ENCODE measurements at places on chromosomes 11 and 22. TPM values are rescaled to one million over a fixed set of nuclear protein-coding genes. Genes with fewer than 3 reads are reported as not detected.

DNA sequence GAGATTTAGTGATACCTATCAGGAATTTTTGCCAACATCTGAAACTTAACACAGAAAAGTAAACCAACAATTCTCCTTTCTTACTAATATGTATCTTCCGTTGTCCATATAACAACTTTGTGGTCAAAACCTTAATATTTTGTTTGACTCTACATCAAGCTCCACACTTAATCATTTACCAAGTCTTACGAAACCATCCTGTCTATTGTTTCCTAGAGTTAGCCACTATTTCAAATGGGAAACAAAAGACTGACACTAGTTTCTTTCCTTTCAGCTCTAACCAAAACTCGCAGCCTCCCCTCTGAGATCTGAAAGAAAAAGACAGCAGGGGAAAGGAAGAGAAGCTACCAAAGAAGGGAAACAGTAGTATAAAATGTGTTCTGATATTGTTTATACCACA, 26.5 kb upstream of the PRDM10 start:
- no peak for DNase-seq
- no peaks in the 10 kb centered on the region for H3K36me3 ChIP-seq
- H3K4me3 ChIP-seq = no peak overlapping the region
- H3K4me1 ChIP-seq = no peaks in the 10 kb centered on the region
- H3K27ac ChIP-seq = no peak overlapping the region

GRCh38 chr11:12235947-12236743, 125.8 kb downstream of the MICAL2 start:
- H3K27ac ChIP-seq = peak overlapping the region; percentile 21
- no peaks in the 10 kb centered on the region for H3K27me3 ChIP-seq
- peaks cover 7% of the 10 kb centered on the region for H3K4me1 ChIP-seq

DNA sequence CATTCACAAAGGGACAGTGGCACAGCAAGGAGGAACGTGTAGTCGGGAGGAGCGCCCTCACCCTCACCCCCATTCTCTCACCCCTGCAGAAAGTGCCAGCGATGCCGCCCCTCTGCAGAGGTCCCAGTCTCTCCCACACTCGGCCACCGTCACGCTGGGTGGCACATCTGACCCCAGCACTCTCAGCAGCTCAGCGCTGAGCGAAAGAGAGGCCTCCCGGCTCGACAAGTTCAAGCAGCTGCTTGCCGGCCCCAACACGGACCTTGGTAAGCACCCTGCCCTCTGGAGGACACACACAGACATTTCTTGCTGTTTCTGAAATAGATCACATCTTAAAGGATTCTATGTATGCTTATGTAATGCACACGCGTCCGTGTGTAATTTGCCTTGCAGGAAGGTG, 34.9 kb downstream of the TBC1D22A start:
- H3K4me1 ChIP-seq = peaks cover 19% of the 10 kb centered on the region
- H3K4me3 ChIP-seq = no peak overlapping the region
- no peak overlapping the region for H3K27ac ChIP-seq

GRCh38 chr11:57353852-57354251, 15.7 kb downstream of the P2RX3 start:
- no peaks in the 10 kb centered on the region for H3K27me3 ChIP-seq
- no peak overlapping the region for H3K4me3 ChIP-seq
- H3K36me3 ChIP-seq = no peaks in the 10 kb centered on the region
- peak overlapping the region; percentile 49 for H3K27ac ChIP-seq
- peaks cover 39% of the 10 kb centered on the region for H3K4me1 ChIP-seq
- DNase-seq = no peak

GRCh38 chr11:37774441-37774840, 1176.4 kb upstream of the RAG2 start:
- no peak overlapping the region for H3K4me3 ChIP-seq
- H3K36me3 ChIP-seq = no peaks in the 10 kb centered on the region
- H3K27ac ChIP-seq = no peak overlapping the region
- H3K27me3 ChIP-seq = no peaks in the 10 kb centered on the region
- DNase-seq = no peak
- no peaks in the 10 kb centered on the region for H3K4me1 ChIP-seq

The UPK2 gene
- not detected for total RNA-seq

The IGSF9B gene
- 0.04 TPM for total RNA-seq

The HOATZ gene
- total RNA-seq = not detected

All from K562 (cell line).